NCI-H446 treated with DMSO at 0.1 percent for 48 hours (cell line): ENCODE measurements at places on chromosomes 6 and 20.
A peak's percentile ranks its signal among the peaks of the same experiment; 100 is the strongest.

- no peak for DNase-seq
Measured at GRCh38 chr6:113649276-113649675, 207.9 kb upstream of the MARCKS start.

DNA sequence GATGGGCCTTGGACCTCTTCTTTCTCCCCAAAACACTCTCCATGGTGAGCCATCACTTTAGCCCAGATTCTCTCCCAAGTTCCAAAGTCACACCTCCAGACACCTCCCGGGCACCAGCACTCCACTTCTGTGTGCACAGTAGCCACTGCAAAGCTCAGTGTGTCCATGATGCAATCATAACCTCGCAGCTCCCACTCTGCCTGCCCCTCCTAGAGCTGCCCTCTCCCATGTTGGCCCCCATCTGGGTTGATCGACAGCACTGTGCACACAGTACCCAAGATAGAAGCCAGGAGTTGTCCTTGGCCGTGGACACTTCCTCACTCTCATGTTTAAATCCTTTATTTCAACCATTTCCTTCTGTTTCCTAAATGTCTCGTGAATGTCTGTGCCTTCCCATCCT, 293.3 kb downstream of the PACRG start:
- DNase-seq: no peak

DNA sequence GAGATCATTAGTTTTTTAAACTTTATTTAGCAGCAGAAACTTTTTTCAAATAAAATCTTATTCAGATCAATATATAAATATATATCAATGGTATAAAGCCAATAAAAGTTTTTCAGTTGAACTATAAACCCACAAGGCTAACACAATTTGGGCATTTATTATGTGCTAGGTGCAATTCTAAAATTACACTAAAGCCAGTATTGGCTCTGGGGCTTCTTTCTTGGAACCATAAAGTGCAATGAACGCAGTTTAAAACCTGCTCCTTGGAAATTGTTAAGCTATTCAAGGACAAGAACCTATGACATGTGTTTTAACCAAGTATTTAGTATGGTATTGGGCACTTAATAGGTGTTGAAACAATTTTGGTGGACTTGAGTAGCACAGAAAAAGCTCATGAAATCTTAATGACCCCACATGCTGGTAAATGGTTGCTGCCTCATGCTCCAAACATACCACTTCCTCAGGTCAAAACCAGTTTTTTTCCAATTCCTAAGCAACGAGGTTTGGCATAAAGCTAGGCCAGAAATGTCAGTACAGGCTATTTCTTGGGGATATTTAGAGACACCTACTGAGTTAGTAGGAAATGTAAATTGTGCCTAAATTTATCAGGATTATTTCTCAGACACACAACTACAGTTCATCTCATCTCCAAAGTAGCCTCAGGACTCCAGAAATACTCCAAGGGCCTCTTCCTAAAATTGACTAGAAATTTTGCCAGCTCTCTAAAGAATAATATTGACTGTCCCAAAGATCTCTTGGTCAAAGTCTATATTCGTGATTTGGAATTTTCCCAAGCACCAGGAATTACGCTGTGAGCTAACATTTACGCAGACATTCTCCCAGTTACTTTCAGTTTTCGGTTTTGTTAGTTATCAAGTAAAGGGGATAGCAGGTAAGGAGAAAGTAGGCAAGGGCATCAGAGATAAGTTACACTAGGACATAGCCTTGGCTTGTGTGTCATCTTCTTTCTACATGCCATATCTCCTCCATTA, 90.9 kb upstream of the LGSN start:
- no peak for DNase-seq

- no peak for DNase-seq
Measured at GRCh38 chr20:58277578-58278472, 31.7 kb upstream of the RAB22A start.

DNA sequence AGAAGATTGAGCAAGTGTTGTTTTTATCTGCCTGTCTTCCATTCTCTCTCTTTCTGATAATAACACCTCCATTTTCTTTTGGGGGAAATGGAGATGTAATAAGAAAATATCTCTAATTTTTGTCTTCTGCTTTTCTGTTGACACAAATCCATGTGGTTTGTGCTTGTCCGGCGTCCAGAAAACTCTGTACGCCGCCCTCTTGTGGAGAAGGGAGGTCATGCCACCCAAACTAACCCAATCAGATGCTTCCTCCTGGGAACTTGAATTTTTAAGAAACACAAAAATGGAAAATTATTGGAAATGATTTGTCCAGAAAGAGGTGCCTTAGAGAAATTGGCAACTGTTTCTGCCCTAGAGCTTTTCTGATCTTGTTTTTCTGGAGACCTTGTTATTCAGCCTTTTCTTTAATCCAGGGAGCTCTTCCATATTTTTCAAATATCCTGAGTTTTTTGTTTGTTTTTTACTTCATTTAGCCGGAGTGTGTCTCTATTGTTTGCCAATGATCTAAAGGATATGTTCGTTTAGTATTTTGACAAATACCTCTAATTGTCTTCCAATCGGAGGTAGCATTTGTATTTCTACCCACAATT, 17.8 kb upstream of the FNDC1 start:
- DNase-seq: no peak

DNA sequence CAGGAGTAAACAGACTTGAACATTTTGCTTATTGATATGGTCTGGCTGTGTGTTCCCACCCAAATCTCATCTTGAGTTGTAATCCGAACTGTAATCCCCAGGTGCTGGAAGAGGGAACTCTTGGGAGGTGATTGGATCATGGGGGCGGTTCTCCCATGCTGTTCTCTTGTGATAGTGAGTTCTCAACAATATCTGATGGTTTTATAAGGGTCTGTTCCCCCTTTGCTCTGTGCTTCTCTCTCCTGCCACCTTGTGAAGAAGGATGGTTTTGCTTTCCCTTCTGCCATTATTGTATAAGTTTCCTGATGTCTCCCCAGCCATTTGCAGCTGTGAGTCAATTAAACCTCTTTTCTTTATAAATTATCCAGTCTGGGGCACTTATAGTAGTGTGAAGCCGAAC, 40.0 kb downstream of the MYLIP start:
- peak; percentile 9 for DNase-seq

DNA sequence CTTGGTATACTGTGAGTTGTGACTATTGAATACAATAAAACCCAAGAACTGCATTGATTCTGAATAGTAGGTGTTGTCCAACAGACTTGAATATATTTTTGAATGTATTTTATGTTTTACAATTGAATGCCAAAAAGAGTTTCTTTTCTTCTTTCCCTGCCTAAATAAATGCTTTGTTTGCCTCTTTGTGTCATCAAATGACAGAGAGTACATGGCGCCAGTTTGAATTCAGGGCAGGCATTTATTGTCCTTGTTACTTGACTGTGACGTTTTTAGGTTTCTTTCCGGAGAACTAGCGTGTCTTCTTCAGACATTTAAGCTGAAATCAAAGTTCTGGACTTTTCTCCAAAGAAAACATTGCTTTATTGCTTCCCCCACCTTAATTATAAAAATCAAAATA, 16.6 kb downstream of the KIF3B start:
- DNase-seq: no peak

DNA sequence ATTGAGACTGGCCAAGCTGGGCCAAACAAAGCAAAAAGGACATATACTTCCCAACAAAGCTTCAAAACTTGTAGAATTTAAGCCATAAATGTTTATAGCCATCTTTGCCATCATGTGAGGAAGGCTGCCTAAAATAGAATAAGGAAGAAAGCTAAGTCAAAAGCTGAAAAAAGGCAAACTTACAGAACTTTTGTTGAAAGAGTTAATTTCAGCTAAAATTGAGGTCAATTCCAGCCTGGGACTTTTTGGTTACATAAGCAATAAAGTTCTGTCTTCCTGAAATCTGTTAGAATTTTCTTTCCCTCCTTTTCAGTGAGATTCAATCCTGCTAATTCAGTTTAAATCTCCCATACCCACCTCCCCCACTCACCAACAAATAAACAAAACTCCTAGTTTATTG, 227.9 kb upstream of the MARCKS start:
- DNase-seq: no peak

DNA sequence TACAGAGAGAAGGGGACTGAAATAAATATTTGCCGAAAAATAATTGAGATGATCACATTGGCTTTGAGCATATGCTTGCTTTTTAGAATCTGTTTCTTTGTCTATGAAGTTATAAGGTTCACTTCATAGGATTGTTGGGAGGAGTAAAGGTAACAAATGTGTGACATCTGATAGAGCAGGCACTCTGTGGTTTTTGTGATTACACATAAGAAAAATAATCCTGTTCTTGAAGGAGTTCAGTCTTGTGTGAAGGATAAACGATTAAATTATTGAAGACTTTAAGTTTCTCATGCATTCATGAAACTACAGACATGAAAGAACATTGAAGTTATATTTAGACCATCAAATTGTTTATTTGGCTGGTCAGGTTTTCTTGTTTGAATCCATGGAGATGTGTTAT, 45.0 kb downstream of the QKI start:
- no peak for DNase-seq

- DNase-seq: no peak
Measured at GRCh38 chr6:96016334-96017069, 728 bp downstream of the FUT9 start.

DNA sequence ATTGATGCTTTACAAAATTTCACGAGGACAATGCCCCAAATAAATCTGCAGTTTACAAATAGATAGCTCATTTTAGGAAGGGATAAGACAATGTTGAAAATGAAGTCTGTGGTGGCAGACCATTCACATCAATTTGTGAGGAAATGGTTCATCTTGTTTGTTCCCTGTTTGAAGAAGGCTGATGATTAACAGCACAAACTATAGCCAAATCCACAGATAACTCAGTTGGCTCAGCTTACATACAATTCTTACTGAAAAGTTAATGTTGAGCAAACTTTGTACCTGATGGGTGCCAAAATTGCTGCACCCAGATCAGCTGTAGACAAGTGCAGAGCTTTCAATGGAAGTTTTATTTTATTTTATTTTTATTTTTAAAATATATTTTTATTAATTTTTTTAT, 763.9 kb downstream of the DOK5 start:
- no peak for DNase-seq

GRCh38 chr20:4546342-4546741, 175.4 kb upstream of the PRND start:
- no peak for DNase-seq

DNA sequence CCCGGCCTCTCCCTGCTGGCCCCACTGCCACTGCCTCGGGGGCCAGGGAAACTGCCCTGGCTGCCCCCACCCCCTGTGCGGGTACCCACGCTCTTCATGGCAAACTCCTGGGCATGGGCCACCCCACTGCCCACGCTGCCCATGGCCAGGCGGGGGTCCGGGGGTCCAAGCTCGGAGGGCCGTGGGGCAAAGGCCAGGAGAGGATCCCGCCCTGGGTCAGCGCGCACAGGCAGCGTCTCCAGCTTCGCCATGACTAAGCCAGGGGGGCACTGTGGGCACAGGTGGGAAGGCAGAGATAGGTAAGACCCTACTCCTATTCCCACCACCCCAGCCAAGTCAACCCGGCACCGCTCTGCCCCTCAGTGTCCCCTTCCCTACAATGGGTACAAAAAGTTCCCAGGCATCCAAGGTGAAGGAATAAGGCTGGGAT, 6.4 kb downstream of the LZTS3 start:
- no peak for DNase-seq

- DNase-seq: no peak
Measured at GRCh38 chr6:88871498-88871897, 91.9 kb downstream of the RNGTT start.

DNA sequence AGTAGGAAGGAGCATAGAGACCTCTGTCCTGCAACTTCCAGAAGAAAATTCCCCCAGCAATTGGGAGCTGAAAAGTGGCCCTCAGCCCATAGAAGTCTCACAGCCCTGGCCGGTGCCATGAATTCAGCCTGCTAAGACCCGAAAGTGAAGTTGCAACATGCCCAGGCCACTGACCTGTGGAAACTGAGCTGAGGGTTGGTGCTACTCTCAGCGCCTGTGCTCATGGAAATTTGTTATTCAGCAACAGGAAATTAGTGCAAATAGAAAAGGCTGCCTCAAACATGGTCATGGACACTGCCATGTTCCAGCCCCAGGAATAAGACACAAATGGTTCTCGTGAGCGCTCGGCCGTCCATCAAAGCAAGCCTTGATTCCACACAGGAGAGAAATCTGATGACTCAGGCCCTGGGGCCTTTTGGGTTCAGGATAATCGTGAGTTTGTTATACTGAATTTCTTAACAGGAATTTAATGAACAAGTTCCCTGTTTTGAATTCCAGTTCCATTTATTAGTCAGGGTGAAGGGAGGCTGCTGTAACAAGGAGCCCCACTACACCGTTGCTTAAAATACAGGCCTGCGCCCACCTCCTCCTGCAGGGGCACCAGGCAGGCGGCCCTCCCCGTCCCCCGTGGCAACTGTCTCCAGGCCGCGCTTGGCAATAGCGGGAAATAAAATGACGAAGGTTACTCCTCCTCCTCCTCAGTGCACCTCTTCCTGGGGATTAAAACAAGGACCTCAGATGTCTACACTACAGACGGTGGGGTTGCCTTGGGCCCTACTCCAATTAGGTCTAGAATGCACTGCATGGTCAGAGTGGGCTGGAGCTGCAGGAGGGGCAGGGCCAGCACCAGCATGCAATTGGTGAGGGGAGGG, 152.9 kb downstream of the ERMARD start:
- no peak for DNase-seq

DNA sequence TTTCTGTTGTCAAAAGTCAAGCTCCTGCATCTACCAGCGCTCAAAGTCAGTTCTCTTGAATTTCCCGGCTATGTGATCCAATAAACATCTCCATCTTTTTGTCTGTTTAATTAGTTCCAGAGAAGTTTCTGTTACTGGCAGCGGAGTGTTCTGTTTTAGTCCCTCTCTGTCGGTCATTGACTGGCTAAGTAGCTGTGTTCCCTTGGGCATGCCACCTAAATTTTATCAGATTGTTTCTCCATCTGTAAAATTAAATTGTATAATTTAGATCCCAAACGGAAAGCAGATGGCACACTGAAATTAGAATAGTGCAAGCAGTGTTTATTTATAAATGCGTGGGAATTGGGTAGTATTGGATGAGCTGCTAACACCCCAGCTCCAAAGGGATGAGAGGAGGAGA, 29.7 kb upstream of the PRL start:
- DNase-seq: no peak

GRCh38 chr20:57513199-57513598, 11.7 kb downstream of the CTCFL start:
- DNase-seq: no peak

GRCh38 chr20:61120595-61121515, 131.2 kb upstream of the CDH4 start:
- DNase-seq: no peak

- no peak for DNase-seq
Measured at GRCh38 chr6:25136854-25137253, 142.3 kb upstream of the CARMIL1 start.

DNA sequence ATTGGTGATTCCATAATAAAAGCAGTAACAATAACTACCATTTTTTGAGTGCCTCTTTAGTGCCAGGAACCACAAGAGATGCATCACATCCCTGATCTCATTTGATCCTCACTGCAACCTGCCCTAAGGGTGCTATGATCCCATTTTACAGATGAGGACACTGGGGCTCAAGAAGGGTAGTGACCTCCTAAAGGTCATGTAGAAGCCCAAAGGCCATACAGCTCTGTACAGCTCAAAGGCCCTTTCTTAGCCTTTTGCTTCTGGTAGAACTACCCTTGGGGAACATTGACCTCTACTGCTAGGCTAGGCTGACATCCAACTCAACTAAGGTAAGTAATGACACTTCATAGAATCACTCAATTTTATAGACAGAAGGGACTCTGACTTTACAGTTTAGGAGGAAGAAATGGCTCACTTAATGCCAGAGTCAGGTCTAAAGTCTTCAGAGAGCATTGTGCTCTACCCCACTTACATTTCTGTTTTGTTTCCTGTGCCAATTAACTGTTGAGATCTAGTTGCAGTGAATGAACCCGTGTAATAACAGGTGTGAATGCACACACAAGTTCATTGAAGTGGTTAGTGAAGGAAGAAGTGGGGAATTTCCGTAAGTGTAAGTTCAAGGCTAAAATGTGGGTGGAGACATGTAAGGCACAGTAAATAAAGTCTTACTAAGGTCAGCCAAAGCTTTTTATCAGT, 10.7 kb downstream of the SLC9A8 start:
- no peak for DNase-seq
